ENCODE measurements at places on chromosomes 7 and 10.

GRCh38 chr7:133510326-133511055 lies 257.6 kb downstream of the EXOC4 start:
- DNase-seq: no peak

DNA sequence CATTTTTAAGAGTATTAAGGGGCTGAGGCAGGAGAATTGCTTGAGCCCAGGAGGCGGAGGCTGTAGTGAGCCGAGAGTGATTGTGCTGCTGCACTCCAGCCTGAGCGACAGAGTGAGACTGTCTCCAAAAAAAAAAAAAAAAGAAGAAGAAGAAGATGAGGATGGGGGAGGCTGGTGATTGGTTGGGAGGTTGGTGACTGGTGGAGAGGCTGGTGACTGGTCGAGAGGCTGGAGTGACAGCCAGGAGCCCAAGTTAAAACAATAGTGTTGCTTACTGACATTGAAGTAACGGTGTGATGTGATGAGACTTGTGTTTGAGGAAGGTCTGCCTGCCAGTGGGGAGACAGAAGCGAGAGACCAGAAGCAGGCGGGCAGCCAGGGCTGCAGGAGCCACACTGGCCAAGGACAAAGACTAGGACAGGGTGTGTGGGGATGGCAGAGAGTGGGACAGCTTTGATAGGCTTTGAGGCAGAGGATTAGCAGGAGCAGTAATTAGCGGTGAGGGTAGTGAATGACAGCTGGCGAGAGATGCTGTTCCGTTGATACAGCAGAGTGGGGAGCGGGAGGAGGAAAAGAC lies 4.9 kb downstream of the SRRT start:
- no peak for DNase-seq

DNA sequence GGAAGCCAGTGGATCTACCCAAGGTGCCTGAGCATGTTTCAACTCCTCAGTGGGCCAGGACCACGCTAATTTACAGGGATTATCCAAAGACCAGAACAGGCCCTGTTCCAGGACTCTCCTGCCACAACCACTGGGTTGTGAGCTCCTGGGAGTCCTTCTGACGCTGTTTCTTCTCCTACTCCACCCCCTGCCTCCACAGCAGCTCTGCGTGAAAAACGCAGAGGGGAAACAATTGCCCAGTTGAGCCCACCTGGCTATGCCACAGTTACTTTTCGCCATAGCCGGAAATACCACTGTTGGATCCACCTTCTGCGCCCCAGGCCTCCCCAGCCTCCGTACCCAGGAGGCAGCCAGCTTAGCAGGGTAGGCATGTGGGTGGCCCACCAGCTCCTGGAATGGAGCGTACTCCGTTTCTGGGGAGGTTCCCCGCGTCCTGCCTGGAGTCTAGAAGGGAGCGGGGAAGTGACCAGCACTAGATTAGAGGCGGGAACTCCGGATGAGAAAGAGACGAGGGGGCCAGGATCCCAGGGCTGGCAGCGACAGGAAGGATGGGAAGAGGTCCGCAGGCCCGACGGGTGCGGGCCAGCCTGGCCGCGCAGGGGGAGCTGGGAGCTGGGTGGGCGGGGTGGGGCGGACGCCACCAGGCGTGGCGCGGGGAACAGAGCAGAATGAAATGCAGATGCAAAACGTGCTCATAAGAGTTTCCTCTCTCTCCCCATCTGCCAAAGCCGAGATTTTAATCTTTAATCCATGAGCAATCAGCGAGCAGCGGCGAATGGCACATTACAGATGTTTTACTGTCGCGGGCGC lies 32.1 kb upstream of the PAX2 start:
- no peak for DNase-seq

- DNase-seq: no peak
Observed at GRCh38 chr10:70672165-70673042, at the start of gene ADAMTS14. ADAMTS14 (plus strand) TSS chr10:70672506; CDS start chr10:70672803, 297 bp downstream.

DNA sequence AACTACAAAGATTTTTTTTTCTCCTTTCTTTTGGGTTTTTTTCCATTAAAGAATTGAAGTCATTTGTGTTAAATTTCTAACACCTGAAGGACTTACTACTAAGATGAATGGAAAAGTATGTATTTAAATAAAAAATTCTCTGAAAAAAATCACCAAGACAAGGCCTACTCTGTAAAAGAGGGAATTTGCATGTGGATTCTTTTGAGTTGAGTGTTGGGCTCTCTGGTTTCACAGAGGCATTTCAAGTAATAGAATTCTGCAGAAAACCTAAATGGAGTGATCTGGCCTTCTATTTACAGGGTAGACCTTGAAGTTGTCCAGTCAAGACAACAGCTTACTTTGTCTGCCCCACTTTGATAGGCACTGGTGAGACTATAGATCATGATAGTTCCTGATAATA lies 4.1 kb downstream of the LRRC17 start:
- DNase-seq: no peak

Data from stimulated activated CD4-positive, alpha-beta T cell treated with anti-CD3 and anti-CD28 coated beads, Interleukin-4, amount 100 ng/mL, for 1 hour (primary cell).